ENCODE measurements at places on chromosomes 12 and 14. TPM values are rescaled to one million over a fixed set of nuclear protein-coding genes. Genes with fewer than 3 reads are reported as not detected.

The TRPV4 gene
- 5.2 TPM for polyA plus RNA-seq

The COX8C gene
- not detected for polyA plus RNA-seq

The ANO2 gene
- not detected for polyA plus RNA-seq

The PEX5 gene
- 15.5 TPM for polyA plus RNA-seq

GRCh38 chr12:122949405-122949804 lies 16.9 kb downstream of the ABCB9 start:
- no peak for DNase-seq

DNA sequence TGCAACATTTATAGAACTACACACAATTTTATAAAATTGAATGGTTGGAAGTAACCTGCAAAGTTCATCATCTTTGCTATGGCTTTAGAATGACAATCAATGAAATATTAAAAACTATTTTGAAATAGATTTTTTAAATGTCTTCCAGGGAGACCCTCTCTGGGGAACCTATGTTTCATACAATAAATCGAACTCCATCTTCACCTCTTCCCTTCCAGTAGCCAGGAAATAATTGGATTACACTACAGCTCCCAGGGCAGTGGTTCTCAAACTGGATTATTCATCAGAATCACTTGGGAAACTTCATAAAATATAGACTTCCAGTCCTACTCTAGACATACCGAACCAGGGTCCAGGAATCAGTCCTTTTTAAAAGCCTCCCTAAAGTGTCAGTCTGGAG lies 328.4 kb downstream of the DUSP6 start:
- DNase-seq = no peak

DNA sequence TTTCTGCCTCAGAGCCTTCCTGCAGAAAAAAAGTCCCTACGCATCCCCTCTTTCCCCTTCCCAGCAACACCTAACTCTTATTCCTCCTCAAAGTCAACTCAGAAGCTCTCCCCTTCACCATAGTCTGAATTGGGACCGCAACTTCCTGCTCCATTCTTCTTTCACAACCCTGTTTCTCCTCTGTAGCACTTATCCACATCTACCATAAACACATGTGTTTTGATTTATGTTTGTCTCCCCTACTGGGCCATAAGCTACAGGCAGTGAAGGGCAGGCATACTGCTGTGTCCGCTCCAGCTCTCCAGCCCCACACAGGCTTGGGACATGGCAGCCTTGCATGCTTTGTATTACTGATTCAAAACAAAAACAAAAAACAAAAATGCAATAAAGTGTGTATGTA lies 5.9 kb downstream of the SDR9C7 start:
- DNase-seq = no peak

- no peak for DNase-seq
These were observed 105.4 kb downstream of the APAF1 start for GRCh38 chr12:98750511-98750910.

DNA sequence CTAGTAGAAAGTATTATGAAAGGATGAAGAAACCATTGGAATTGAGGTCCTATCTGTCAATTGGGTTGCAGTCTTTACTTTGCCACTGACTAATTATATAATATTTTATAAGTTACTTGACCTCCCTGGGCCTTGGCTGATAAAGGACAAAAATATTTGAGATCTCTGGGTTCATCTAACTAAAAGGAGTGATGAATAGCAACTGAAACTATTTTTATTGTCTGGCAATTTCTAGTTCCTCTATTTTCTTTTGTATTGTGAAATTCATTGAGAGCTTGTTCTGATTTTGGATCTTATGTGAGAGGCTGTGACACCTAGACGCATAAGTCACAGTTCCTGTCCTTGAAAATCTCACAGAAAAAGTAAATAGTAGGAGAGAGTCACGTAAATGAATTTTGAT lies 415.7 kb upstream of the ATP2B1 start:
- DNase-seq = no peak
